Type B pancreatic cell (in vitro differentiated cells): ENCODE measurements at places on chromosomes 16 and 17. TPM values are rescaled to one million over a fixed set of nuclear protein-coding genes. Genes with fewer than 3 reads are reported as not detected.

The CES1 gene
- total RNA-seq, result 2.1 and 3.9 TPM in 2 replicates

The CRYBA1 gene
- 1.4 TPM in 1 of 2 replicates, not detected in the other for total RNA-seq

The ANKFN1 gene
- total RNA-seq, result 2.4 and 4.0 TPM in 2 replicates

The SSTR5 gene
- total RNA-seq, result 0.43 and 1.8 TPM in 2 replicates

The ACSM3 gene
- total RNA-seq, result 22.6 and 51.2 TPM in 2 replicates

The RAMP2 gene
- 1.5 and 8.3 TPM in 2 replicates for total RNA-seq

The PPM1E gene
- total RNA-seq, result 1.1 and 3.6 TPM in 2 replicates

The TEKT1 gene
- total RNA-seq, result 0.24 and 1.6 TPM in 2 replicates

The ANKS4B gene
- 5.2 and 8.9 TPM in 2 replicates for total RNA-seq

The HSD3B7 gene
- total RNA-seq, result 5.8 and 6.9 TPM in 2 replicates

The HS3ST4 gene
- 3.6 TPM in 2 replicates for total RNA-seq

The SLFN5 gene
- 21.7 and 42.1 TPM in 2 replicates for total RNA-seq

The PPL gene
- total RNA-seq, result 142 and 428 TPM in 2 replicates

DNA sequence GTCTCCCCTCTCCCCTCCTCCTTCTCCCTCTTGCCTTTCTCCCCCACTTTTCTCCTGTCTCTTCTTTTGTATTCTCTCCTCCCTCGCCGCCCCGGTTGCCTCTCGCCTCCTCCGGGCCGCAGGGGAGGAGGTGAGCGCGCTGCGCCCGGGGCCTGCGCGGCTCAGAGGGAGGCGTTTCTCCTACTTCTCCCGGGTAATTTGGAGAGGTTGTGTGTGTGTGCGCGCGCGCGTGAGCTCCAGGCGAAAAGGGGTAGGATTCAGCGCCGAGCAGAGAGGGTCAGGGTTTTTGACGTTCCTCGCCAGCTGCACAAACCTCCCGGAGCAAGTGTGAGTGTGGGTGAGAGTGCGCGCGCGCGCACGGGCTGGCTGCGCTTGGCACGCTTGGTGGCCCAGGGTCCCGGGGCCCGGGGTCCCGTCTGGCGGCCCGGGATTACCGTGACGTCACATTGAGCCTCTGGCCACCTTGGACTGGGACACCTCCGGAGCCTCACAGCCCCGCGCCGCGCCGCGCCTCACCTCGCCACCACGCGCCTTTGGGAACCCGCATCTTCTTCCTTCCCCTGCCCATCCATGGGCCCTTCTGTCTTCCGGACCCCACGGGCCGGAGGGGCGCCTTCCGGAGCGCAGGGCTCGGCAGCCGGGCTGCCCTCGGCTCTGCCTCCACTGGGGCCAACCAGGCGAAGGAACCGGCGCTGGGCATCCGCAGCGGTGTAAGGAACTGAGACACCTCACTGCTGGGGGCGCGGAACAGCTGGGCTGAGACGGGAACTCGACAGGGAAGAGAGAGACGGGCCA, 479 bp downstream of the IRX6 start:
- no peak overlapping the region for H3K27ac ChIP-seq
- DNase-seq, result no peak
- H3K4me1 ChIP-seq, result peaks cover 12% of the 10 kb centered on the region
- H3K27me3 ChIP-seq, result peaks cover 86% of the 10 kb centered on the region

DNA sequence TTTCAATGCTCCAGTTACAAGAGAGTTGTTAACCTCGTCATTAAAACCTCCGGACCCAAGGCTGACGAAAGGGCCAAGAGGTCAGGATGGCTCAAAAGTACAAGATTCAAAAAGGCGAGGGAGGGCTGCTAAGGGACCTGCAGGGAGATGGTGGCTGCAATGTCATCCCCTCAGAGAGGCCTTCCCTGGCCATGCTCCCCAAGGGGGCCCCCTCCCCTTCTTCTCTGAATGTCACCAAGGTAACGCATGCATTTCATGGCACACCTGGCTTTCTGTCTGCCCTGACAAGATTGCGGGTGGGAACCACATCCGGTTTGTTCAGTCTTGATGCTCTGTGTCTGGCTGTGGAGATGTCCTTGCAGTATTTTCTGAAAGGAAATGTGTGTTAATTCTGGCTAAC, 89.9 kb downstream of the C16orf78 start:
- no peak overlapping the region for H3K4me3 ChIP-seq
- peak; percentile 61 for DNase-seq
- no peaks in the 10 kb centered on the region for H3K36me3 ChIP-seq
- H3K27me3 ChIP-seq, result peaks cover 48% of the 10 kb centered on the region

DNA sequence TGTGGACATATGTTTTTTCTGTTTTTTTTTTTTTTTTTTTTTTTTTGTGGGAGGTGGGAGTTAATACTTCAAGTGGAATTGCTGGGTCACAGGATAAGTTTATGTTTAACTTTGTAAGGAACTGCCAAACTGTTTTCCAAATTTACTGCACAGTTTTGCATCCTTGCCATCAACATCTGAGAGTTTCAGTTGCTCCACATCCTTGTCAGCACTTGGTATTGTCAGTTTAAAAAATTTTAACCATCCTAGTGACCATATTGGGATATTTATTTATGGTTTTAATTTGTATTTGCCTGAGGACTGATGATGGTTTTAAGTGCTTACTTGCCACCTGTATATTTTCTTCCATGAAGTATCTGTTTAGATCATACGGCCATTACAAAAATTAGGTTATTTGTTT, 34.0 kb upstream of the IRF8 start:
- H3K27me3 ChIP-seq, result peaks cover 34% of the 10 kb centered on the region
- peaks cover under 1% of the 10 kb centered on the region for H3K4me1 ChIP-seq
- H3K27ac ChIP-seq, result no peak overlapping the region
- DNase-seq, result no peak

- H3K27me3 ChIP-seq, result no peaks in the 10 kb centered on the region
- H3K4me1 ChIP-seq, result peaks cover 27% of the 10 kb centered on the region
- peak overlapping the region; percentile 99 for H3K27ac ChIP-seq
These were observed 1.3 kb downstream of the ATXN2L start for GRCh38 chr16:28823873-28824716.

GRCh38 chr16:29862383-29862883, 593 bp downstream of the CDIPT start:
- no peaks in the 10 kb centered on the region for H3K27me3 ChIP-seq
- peaks cover 15% of the 10 kb centered on the region for H3K4me1 ChIP-seq
- H3K27ac ChIP-seq, result peak overlapping the region; percentile 95
- H3K4me3 ChIP-seq, result peak overlapping the region; percentile 98

GRCh38 chr16:47142486-47142820, 1.3 kb downstream of the NETO2 start:
- no peak for DNase-seq
- peak overlapping the region; percentile 99 for H3K4me3 ChIP-seq
- peaks cover 4% of the 10 kb centered on the region for H3K36me3 ChIP-seq
- peaks cover 22% of the 10 kb centered on the region for H3K27me3 ChIP-seq

DNA sequence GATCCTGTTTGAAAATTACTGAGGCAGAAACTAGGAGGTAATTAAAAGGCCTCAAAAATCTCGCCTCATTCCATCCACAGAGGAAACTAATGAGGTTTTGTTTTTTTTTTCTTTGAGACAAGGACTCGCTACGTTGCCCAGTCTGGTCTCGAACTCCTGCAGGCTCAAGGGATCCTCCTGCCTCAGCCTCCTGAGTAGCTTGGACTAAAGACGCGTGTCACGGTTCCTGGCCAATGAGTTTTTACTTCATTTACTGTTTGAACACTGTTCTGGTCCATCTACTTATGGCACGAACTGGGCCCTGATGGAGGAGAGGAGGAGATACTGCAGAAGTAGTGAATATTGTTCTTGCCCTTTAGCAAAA, 600 bp upstream of the BLTP2 start:
- no peak for DNase-seq
- H3K27me3 ChIP-seq, result no peaks in the 10 kb centered on the region
- peak overlapping the region; percentile 96 for H3K27ac ChIP-seq

- no peak overlapping the region for H3K27ac ChIP-seq
- no peaks in the 10 kb centered on the region for H3K27me3 ChIP-seq
- H3K4me1 ChIP-seq, result peaks cover 12% of the 10 kb centered on the region
- no peak for DNase-seq
These were observed 2.2 kb upstream of the DECR2 start for GRCh38 chr16:399340-400019.

- no peak overlapping the region for H3K4me3 ChIP-seq
- H3K4me1 ChIP-seq, result no peaks in the 10 kb centered on the region
- DNase-seq, result no peak
These were observed 109.3 kb upstream of the TNRC6C start for GRCh38 chr17:77849239-77849638.

DNA sequence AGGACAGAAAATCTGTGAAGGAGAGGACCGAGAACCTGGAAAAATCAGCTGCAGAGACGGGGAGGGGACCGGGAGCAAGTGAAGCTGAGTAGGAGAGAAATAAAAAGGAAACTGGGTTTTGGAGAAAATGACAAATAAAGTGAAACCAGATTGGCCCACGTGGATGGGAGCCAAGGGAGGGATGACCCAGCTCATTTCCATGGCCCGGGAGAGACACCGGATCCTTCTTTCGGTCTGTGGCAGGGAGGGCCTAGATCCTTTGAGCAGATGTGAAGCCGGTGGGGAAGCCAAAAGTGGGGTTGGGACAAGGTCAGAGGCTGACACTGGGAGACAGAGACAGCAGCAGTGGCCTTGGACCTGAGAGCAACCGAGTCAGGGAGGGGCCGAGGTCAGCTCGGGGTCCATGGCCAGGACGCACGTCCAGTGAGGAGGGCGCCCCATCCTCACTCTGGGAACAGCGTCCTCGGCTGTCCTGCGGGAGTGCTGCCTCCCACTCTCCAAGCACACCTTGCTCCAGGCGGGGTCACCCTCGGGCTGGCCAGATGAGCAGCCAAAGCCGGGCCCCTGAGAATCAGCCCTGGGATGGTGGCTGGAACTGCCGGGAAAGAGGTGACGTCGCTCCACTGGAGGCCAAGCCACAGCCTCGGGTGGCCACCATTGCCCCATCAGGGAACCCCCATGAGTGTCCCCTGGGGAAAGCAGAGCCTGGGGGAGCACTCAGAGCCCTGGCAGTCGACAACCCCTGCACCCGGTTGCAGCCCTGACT, 50.8 kb upstream of the CDR2 start:
- H3K27ac ChIP-seq, result no peak overlapping the region
- H3K27me3 ChIP-seq, result no peaks in the 10 kb centered on the region
- no peaks in the 10 kb centered on the region for H3K4me1 ChIP-seq
- peaks cover 19% of the 10 kb centered on the region for H3K36me3 ChIP-seq

DNA sequence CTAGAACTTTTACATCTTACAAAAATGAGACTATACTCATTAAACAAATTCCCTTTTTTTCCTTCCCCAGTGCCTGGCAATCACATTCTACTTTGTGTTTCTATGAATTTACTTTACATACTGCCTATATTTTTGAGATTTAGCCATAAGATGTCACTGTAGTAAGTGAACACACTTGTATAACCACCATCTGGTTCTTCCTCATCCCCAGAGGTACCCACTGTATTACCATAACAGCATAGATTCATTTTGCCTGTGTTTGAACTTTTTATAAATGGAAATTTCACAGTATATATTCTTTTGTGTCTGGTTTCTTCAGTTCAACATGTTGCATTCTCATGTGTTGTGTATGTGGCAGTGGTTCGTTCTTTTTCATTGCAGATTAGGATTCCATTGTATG, 15.8 kb downstream of the CYB5B start:
- H3K4me3 ChIP-seq, result no peak overlapping the region
- H3K27me3 ChIP-seq, result no peaks in the 10 kb centered on the region
- no peak for DNase-seq
- no peak overlapping the region for H3K27ac ChIP-seq
- peaks cover 15% of the 10 kb centered on the region for H3K36me3 ChIP-seq

GRCh38 chr16:87974178-87974577, 22.9 kb downstream of the BANP start:
- peaks cover 32% of the 10 kb centered on the region for H3K36me3 ChIP-seq
- no peak overlapping the region for H3K4me3 ChIP-seq
- H3K27me3 ChIP-seq, result no peaks in the 10 kb centered on the region
- DNase-seq, result no peak
- peak overlapping the region; percentile 16 for H3K27ac ChIP-seq

GRCh38 chr16:71894229-71894920, 956 bp upstream of the IST1 start:
- H3K36me3 ChIP-seq, result peaks cover 4% of the 10 kb centered on the region
- peak overlapping the region; percentile 97 for H3K4me3 ChIP-seq
- no peak for DNase-seq
- H3K27me3 ChIP-seq, result no peaks in the 10 kb centered on the region
- H3K27ac ChIP-seq, result peak overlapping the region; percentile 99
- H3K4me1 ChIP-seq, result peaks cover 11% of the 10 kb centered on the region

GRCh38 chr16:77213542-77214106, 14.4 kb downstream of the SYCE1L start:
- H3K27ac ChIP-seq, result peak overlapping the region; percentile 62
- H3K27me3 ChIP-seq, result no peaks in the 10 kb centered on the region
- H3K36me3 ChIP-seq, result peaks cover 3% of the 10 kb centered on the region
- no peak for DNase-seq

GRCh38 chr16:25941800-25942499, 250.2 kb downstream of the HS3ST4 start:
- no peaks in the 10 kb centered on the region for H3K36me3 ChIP-seq
- DNase-seq, result no peak
- peaks cover 3% of the 10 kb centered on the region for H3K27me3 ChIP-seq
- H3K4me3 ChIP-seq, result no peak overlapping the region

DNA sequence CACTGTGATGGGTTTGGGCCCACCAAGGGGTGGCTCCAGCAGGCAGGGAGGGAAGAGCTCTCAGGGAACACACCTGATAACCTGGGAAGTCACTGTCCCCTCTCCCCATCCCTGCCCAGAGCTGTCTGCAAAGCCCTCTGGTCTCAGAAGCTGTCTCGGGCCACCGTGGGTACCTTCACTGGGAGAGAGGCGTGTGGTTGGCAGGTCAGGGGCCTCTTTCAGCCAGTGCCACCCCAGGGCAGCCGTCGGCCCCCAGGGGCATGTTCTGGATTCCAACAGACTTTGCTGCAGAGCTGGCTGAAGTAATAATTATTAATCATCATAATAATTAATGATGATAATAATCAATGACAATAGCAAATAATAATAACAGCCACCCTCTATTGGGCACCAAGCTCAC, 21.1 kb downstream of the MGAT5B start:
- H3K27ac ChIP-seq, result no peak overlapping the region
- H3K27me3 ChIP-seq, result no peaks in the 10 kb centered on the region
- H3K4me3 ChIP-seq, result no peak overlapping the region
- H3K4me1 ChIP-seq, result peaks cover 21% of the 10 kb centered on the region

DNA sequence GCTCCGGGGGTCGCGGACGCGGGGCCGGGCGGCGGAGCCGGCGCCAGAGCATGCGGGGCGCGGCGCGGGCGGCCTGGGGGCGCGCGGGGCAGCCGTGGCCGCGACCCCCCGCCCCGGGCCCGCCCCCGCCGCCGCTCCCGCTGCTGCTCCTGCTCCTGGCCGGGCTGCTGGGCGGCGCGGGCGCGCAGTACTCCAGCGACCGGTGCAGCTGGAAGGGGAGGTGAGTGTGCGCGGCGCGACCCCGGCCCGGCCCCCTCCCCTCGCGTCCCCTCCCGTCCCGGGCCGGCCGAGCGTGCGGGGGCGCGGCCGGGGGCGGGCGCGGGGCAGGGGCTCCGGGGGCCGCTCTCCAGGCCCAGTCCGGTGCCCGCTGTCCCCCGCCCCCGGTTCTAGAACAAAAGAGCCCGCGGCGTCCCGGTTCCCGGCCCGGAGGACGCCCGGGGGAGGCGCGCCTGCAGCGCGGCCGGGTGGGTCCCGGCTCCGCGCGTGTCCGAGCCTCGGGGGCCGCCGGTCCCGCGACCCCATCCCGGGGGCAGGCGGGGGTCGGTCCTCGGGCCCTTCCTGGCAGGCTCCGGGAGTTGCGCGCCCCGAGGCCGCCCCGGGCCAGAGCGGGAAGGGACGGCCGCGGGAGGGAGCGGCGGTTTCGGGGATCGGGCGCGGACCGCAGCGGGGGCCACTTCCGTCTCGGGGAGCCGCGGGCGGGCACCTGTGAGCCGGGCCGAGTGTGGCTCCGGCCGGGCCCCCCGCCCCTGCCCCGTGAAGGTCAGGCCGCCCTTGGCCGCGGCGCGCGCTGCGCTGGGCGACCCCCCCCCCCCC, 563 bp downstream of the METRNL start:
- peaks cover 28% of the 10 kb centered on the region for H3K4me1 ChIP-seq
- no peak overlapping the region for H3K4me3 ChIP-seq
- no peak for DNase-seq
